CD4-positive, alpha-beta T cell treated with Interleukin-15 for 1 hour (primary cell): ENCODE measurements at places on chromosomes 13 and 19.

- no peak for DNase-seq
Measured at GRCh38 chr19:11673608-11674041, 65.1 kb downstream of the ZNF823 start.

- peak; percentile 56 for DNase-seq
Measured at GRCh38 chr19:1154731-1155351, 19.2 kb downstream of the SBNO2 start.

GRCh38 chr13:26198116-26198515, 24.0 kb downstream of the RNF6 start:
- DNase-seq: no peak

DNA sequence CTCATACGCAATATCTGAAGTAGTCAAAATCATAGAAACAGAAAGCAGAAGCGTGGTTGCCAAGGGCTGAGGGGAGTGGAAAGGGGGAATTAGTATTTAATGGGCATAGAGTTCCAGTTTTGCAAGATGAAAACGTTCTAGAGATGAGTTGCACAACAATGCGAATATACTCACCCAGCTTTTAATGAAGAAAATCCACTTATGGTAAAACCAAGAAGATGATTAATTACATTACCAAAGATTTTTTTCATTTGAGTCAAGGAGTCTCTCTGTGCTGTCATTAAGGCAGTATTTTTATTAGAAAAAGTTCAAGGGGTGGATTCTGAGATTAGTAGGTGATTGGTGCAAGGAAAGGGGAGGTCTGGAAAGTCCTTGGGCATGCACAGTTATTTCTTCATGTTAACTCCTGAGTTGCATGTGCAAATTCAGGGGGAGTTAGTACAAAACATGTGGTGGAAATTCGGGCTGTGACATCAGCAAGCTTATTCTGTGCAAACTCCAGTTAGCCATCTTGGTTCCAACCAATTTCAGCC, 6.9 kb upstream of the CBY2 start:
- no peak for DNase-seq
